HAP-1 (cell line): ENCODE measurements at places on chromosomes 5 and 9.
A peak's percentile ranks its signal among the peaks of the same experiment; 100 is the strongest.

DNA sequence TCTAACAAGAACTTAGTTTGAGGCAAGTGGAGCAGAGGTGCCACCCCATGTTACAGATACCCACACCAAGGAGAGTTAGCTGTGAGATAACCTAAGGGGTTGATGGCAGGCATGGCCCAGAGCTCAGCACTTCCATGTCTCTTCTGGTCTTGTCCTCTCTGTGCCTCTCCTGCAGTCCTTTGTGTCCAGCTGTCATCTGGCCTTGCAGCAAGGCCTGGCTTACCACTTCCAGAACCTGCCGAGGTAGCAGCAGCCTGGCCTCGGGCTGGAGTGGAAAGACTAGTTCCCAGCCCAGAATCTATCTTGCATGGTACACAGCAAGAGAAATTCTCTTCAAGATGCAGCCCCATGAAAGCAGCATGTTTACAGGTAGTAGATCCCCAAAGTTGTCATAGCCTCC lies 41.5 kb downstream of the PIP5K1B start:
- DNase-seq: no peak

- no peak for DNase-seq
These were observed 134.3 kb downstream of the PPP2R2B start for GRCh38 chr5:146744068-146744745.

GRCh38 chr9:100308965-100309564 lies 43.7 kb downstream of the TEX10 start:
- no peak for DNase-seq

GRCh38 chr9:107587191-107587963 lies 97.8 kb upstream of the KLF4 start:
- no peak for DNase-seq

DNA sequence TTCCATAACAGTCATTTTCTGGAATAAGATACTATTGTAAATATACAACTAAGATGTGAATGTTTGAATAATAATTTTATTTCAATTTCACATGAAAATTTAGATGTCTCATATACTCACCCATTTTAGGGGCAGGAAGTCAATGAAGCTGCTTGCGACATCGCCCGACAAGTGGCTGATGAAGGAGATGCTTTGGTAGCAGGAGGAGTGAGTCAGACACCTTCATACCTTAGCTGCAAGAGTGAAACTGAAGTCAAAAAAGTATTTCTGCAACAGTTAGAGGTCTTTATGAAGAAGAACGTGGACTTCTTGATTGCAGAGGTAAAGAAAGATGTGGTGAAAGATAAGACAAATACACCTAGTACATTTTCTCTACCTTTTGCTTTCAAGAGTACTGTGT lies 8.6 kb downstream of the BHMT start:
- no peak for DNase-seq

DNA sequence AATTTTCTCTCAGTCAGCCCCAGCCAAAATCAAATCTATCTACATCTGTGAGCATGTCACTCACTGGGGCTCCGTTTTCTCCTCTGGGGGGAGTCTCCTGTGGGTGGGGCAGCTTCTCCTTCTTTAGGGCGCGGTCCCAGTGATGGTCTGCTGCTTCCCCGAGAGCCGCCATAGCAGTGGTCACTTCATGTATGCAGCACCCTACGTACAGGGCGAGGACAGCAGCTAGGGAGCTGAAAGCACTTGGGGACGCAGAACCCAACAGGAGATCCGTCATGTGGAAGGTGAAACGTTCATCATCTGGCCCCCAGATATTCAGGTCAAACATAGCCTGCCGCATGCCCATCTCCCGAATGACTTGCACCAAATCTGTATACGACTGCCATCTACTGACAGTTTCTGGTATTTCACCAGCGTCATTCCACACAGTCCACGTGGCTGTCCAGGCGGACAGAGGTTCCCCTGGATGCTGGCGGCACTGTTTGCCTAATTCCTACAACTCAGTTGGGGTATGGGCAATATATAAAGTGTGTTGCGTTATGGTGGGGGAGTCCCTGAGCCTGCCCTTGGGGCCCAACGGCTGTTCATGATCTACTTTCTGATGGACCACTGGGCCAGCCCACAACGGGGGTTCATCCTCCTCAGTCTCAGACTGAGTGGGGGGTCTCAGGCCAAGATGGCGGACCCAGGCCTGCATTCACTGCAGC lies 795.0 kb downstream of the EFNA5 start:
- DNase-seq: no peak

- DNase-seq: peak; percentile 29
These were observed 689 bp downstream of the CNTRL start for GRCh38 chr9:121075251-121076036.

- no peak for DNase-seq
These were observed 10.0 kb upstream of the INSL6 start for GRCh38 chr9:5195463-5195862.

DNA sequence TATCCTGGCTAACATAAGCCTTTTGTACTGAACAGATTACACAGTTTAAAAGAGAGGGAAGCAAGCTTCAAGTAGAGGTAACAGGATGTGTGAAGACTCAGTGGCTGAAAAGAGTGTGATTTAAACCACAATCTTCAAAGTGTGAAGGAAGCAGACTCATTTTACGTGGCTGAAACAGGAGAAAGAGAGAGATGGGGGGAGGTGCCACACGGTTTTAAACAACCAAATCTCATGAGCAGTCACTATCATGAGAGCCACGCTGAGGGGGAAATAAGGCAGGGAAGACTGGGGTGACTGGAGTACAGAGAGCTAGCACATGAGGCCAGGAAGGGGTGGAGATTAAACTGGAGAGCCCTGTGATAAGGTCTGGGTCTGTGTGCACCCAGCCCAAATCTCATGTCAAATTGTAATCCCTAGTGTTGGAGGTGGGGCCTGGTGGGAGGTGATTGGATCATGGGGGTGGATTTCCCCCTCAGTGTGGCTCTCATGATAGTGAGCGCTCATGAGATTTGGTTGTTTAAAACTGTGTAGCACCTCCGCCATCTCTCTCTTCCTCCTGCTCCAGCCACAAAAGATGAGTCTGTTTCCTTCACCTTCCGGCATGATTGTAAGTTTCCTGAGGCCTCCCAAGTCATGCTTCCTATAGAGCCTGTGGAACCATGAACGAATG lies 318.6 kb upstream of the CD180 start:
- no peak for DNase-seq

DNA sequence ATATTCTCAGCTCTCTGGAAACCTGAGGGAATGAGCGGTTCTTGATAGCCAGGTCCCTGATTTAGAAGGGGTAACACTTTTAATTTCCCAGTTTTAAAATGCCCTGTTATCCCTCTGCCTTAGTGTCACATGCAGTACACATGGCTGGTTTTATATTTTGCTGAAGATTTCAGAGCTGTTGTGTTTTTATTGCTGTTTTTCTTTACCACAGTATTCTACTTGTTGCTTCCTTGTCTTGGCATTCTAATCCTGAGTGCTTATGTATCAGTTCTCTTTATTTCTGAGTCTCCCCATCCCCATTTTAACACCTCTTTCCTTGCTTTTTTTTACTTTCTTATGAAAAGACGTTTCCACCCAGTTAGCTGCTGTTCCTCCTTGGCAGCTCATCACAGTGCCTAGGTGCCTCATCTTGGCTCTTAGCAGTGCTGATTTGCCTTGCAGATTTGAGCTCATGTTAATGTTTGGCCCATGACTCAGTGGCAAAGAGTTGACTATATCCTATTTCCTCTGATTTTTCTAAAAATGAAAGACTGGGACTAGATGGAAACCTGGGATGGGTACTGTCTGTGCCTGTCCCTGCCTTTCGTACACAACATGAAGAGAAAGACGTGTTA lies 3.7 kb downstream of the MTRR start:
- DNase-seq: no peak

DNA sequence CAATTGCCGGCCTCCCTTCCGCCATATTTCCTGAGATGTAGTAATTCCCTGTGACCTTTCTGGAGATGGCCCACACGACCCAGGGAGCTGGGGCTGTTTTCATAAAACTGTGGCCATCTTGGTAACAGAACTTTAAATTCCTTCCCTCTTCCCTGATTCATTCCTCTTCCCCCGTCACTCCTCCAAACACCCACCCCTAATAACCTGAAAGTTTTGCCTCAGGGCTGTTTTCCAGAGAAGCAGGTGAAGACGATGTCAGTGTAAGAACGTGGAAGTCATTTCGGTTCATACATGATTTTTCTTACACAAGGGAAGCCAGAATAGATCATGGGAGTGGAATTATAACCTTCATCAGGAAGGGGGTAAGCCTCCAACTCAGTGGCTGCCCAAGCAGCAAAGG lies 40.6 kb upstream of the ANKH start:
- no peak for DNase-seq

- no peak for DNase-seq
These were observed 642.3 kb downstream of the PTPRD start for GRCh38 chr9:9970514-9970913.

DNA sequence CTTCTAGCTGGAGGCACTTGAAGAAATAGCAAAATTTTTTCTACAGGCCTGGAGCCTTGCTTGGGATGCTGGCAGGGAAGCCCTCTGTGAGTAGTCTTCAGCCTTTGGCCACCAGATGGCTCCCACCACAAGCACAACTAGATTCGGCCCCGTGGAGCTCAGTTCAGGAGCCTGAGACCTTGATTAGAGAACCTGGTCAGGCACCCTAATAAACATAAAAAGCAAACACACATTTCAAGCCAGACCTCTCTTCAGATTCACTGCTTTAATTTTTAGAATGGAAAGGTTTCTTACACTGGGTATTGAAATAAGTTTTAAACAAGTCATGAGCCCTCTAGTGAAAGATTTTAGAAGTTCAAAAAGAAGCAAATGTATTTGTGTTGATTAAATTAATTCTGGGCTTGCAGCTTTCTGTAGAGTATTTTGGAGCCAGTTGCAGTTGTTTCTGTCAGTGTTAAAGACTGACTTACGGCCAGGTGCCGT lies 41.4 kb downstream of the GLRX start:
- DNase-seq: peak; percentile 57

DNA sequence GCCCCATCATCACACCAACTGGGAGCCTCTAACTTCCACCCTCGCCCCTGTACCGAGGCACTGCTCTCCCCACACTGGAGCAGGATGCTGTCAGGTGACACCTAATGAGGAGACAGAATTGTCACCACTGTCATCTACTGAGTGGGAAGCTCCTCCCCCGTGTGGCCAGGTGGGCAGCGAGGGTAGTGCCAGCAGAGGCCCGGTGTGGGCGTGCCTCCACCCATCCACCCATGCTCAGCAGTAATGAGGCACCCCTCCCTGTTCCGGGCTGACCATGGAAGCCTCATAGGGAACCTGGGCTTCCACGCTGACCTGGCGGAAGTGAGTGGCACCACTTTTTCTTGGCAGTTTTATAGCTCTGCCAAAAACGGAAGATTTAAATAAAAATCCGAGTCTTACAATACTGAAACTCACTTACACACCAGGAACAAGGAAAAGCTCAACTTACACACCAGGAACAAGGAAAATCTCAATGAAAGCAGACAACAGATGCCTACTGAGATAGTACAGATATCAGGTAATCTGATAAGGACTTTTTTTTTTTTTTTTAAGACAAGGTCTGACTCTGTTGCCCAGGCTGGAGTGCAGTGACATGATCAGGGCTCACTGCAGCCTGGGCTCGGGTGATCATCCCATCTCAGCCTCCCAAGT lies 30.6 kb upstream of the ASS1 start:
- no peak for DNase-seq

- DNase-seq: no peak
These were observed 271.2 kb downstream of the EDIL3 start for GRCh38 chr5:84113246-84114105.

DNA sequence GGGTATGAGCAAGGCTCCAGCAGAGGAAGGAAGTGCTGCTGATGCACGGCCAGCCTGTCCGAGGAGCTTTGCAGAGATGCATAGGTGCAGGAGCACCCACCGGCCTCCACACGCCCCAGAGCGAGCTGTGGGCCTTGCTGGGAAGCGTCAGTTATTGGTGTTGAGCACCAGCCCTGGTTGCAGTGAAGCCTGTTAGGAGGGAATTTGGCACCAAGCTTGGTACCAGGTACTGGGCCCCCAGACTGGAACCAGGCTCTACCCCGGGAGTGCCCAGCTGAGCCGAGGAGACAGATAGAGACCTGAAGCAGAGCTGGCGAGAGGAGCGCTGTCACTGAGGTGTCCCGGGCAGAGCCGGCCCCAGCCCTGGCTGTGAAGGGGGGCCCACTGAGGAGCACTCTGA lies 5.2 kb downstream of the TCF7 start:
- no peak for DNase-seq

DNA sequence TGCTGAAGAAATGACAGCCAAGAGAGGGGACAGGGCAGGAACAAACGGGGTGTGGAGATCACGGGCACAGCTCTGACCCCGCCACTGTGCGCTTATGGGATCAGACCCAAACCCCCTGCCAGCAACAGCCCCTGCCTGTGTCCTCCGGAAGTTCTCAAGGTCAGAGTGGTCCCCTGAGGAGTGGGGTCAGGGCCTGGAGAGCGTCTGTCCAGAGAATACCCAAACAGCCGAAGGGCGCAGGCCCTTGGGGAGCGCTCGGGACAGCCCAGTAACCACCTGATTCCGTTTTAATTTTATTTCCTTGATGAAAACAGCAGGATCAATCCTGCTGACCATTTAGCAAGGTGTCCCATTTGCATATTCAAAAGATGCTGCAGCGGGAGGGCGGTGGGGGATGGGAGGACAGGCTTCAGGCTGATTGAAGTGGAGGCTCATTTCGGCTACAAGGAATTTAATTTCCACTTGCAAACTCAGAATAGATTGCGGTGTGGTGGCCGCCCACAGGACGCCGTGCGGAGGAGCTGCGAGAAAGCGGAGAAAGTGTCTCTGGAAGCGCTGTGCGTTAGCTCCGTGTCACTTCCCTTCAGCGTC lies 32.6 kb upstream of the TMEM250 start:
- DNase-seq: no peak
